ENCODE measurements at places on chromosomes 2 and 18. TPM values are rescaled to one million over a fixed set of nuclear protein-coding genes. Genes with fewer than 3 reads are reported as not detected.

GALNT13 gene
- 4.0 TPM for total RNA-seq

HOXD9 gene
- total RNA-seq = 4.4 TPM

EFEMP1 gene
- 0.06 TPM for total RNA-seq

PLGLB2 gene
- 0.40 TPM for total RNA-seq

BOK gene
- 7.3 TPM for total RNA-seq

IL37 gene
- 0.22 TPM for total RNA-seq

WDR12 gene
- 94.0 TPM for total RNA-seq

MC5R gene
- total RNA-seq = not detected

ATRAID gene
- 172 TPM for total RNA-seq

DNA sequence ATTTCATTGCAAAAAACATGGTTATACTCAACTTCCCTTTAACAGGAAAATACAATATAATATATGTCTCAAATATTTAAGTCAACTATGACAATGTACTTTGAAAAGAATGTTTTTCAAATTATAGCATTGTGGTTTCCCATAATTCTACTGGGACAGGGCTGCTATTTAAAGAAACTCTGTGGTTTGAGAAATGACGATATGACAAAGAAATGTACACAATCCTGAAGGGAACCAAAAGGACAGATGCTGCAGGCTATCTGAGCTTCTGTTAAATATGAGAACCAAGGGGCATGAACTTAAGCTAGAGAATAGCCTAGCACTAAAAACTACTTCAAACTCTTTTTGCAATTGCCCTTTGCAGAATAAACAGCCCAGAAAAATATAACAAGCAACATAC is 415.9 kb downstream of the GRB14 start:
- no peaks in the 10 kb centered on the region for H3K27me3 ChIP-seq
- no peaks in the 10 kb centered on the region for H3K36me3 ChIP-seq
- peaks cover 18% of the 10 kb centered on the region for H3K4me1 ChIP-seq
- no peak overlapping the region for H3K4me3 ChIP-seq
- DNase-seq = peak; percentile 26

GRCh38 chr2:6164986-6165747 is 473.0 kb downstream of the SOX11 start:
- H3K27ac ChIP-seq = no peak overlapping the region
- H3K4me1 ChIP-seq = no peaks in the 10 kb centered on the region
- DNase-seq = no peak
- H3K27me3 ChIP-seq = no peaks in the 10 kb centered on the region
- no peak overlapping the region for H3K4me3 ChIP-seq
- H3K36me3 ChIP-seq = no peaks in the 10 kb centered on the region

DNA sequence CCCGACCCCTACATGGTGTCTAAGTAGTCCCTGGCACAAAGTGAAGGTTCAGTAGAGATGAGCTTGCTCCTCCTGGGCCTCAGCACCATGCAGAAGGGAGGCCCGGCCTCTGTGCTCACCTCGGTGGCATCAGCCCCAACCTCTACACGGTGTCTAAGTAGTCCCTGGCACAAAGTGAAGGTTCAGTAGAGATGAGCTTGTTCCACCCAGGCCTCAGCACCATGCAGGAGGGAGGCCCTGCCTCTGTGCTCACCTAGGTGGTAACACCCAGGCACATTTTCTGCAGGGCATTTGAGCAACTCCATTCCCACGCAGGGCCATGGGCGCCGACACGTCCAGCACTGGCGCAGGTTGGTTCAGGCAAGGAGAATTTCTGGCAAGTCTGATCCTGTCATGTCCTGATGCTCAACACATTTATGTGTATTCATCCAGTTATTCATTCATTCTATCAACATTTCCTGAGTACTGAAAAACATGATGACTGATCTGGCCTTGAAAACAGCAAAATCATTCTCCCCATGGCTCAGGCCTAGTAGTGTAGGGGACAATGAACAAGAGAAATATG is 408.2 kb upstream of the MYT1L start:
- H3K27me3 ChIP-seq = peaks cover 4% of the 10 kb centered on the region
- no peak for DNase-seq

DNA sequence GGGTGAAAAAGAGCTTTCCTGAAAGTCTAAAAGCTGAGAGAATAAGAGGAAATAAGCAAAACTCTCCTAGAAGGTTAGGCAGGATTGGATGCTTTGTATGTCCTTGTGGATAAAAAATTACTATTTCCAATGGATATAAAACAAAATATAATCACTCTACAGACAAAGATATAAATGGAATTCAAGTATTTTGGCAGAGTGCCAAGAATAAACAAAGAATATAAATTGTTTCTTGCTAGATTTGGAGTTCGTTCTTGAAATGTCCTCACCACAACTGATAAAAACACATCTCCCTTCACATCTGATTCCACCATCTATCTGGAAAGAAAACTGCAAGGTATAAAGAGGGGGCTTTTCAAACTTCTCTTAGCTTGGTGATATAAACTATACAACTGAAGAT is 13.3 kb downstream of the SULT1C3 start:
- no peaks in the 10 kb centered on the region for H3K4me1 ChIP-seq
- no peaks in the 10 kb centered on the region for H3K36me3 ChIP-seq
- H3K27me3 ChIP-seq = no peaks in the 10 kb centered on the region
- H3K4me3 ChIP-seq = no peak overlapping the region
- H3K27ac ChIP-seq = no peak overlapping the region

- no peaks in the 10 kb centered on the region for H3K27me3 ChIP-seq
- H3K4me3 ChIP-seq = no peak overlapping the region
- H3K4me1 ChIP-seq = no peaks in the 10 kb centered on the region
- DNase-seq = no peak
- H3K27ac ChIP-seq = no peak overlapping the region
Observed at GRCh38 chr2:54088191-54088634, 27.2 kb upstream of the ACYP2 start.

GRCh38 chr2:120992791-120993555 is 257.3 kb downstream of the GLI2 start:
- H3K27ac ChIP-seq = no peak overlapping the region
- DNase-seq = peak; percentile 47
- no peaks in the 10 kb centered on the region for H3K27me3 ChIP-seq
- no peak overlapping the region for H3K4me3 ChIP-seq
- peaks cover 14% of the 10 kb centered on the region for H3K4me1 ChIP-seq
- peaks cover 18% of the 10 kb centered on the region for H3K36me3 ChIP-seq

- H3K27ac ChIP-seq = no peak overlapping the region
- H3K27me3 ChIP-seq = no peaks in the 10 kb centered on the region
Observed at GRCh38 chr18:43420950-43421349, 143.7 kb upstream of the SYT4 start.

DNA sequence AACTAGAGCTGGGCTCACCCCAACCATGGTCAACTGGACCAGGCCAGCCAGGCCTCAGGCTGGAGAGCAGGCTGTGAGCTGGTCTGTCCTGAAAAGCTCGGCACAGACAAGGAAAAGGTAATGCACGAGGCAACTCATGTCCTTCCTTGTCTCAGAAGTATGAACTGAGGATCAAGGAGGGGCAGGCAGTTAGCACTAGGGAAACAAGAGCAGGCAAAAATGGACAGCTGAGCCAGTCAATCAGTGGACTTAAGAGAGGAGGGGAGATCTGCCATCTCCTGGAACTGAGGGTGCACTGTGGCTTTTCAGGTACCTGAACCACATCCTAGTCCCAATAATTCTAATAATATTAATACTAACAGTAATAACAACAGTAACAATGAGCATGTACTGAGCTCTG is 20.6 kb upstream of the WIPF1 start:
- no peaks in the 10 kb centered on the region for H3K27me3 ChIP-seq
- no peak overlapping the region for H3K4me3 ChIP-seq
- H3K4me1 ChIP-seq = no peaks in the 10 kb centered on the region
- DNase-seq = peak; percentile 45

DNA sequence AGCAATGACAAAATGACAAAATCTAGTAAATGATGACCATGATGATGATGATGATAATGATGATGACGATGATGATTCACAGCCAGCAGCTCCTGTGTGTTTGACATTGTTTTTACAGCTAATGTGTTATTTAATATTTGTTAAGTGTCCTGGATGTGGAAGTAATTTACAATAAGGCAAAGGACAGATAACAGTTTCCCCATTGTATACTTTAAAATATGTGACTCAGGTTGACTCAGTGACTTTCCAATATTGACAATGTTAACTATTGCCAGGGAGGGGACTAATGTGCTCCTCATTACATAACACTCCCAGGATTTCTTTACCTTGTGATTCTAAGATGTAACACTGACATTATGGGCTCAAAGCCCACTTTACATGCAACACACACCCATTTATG is 602.2 kb downstream of the FBXO15 start:
- no peak for DNase-seq
- no peaks in the 10 kb centered on the region for H3K36me3 ChIP-seq
- H3K27me3 ChIP-seq = no peaks in the 10 kb centered on the region
- no peaks in the 10 kb centered on the region for H3K4me1 ChIP-seq

DNA sequence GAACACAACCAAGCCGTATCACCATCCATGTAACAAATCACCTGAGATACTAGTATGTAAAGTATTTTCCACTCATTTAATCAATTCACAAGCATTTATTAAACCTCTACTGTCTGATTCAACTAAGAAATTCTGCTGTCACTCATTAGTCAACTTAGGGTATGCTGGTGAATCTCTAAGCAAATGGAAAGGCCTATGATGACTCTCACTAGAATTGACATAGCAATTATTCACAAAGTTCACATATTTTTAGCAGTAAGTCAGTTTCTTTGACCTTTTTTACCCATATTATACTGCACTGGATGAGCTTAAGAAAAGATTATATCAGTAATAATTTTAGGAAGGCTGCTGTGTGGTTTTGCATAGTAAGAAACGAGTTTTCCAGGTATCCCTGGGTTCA is 130.1 kb downstream of the SLC8A1 start:
- peaks cover 6% of the 10 kb centered on the region for H3K4me1 ChIP-seq
- no peak for DNase-seq
- no peaks in the 10 kb centered on the region for H3K27me3 ChIP-seq
- no peak overlapping the region for H3K4me3 ChIP-seq

- no peak overlapping the region for H3K4me3 ChIP-seq
- no peaks in the 10 kb centered on the region for H3K4me1 ChIP-seq
- H3K27me3 ChIP-seq = no peaks in the 10 kb centered on the region
- no peaks in the 10 kb centered on the region for H3K36me3 ChIP-seq
Observed at GRCh38 chr2:100262555-100263320, 59.6 kb downstream of the LONRF2 start.

- H3K4me1 ChIP-seq = no peaks in the 10 kb centered on the region
- H3K27ac ChIP-seq = no peak overlapping the region
- H3K4me3 ChIP-seq = no peak overlapping the region
Observed at GRCh38 chr2:64924170-64924934, 64.8 kb upstream of the SLC1A4 start.

GRCh38 chr18:35998967-35999366 is 26.5 kb downstream of the RMP24 start:
- no peak overlapping the region for H3K4me3 ChIP-seq
- DNase-seq = no peak
- no peak overlapping the region for H3K27ac ChIP-seq
- H3K36me3 ChIP-seq = no peaks in the 10 kb centered on the region
- H3K4me1 ChIP-seq = no peaks in the 10 kb centered on the region
- no peaks in the 10 kb centered on the region for H3K27me3 ChIP-seq

DNA sequence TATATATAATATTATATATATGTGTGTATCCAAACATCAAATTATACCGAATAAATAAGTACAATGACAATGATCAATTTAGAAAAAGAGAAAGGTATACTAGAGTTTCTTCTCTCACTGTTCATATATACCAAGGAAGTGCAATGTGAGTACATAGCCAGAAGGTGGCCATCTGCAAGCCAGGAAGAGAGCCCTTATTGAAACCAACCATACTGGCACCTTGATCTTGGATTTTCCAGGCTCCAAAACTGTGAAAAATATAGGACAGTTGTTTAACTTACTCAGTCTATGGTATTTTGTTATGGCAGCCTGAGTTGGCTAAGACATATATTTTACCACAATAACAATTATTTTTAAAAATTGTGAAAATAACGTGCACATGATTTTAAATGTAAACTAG is 1490.2 kb upstream of the SLC39A10 start:
- no peak overlapping the region for H3K4me3 ChIP-seq
- H3K27ac ChIP-seq = no peak overlapping the region
- peaks cover 6% of the 10 kb centered on the region for H3K27me3 ChIP-seq
- DNase-seq = peak; percentile 78
- H3K36me3 ChIP-seq = no peaks in the 10 kb centered on the region

- no peak for DNase-seq
- H3K36me3 ChIP-seq = no peaks in the 10 kb centered on the region
- no peak overlapping the region for H3K27ac ChIP-seq
- no peak overlapping the region for H3K4me3 ChIP-seq
Observed at GRCh38 chr2:157085522-157085921, 172.0 kb upstream of the GALNT5 start.

GRCh38 chr2:96950381-96951124 is 35.8 kb downstream of the FAM178B start:
- H3K4me1 ChIP-seq = no peaks in the 10 kb centered on the region
- no peak overlapping the region for H3K4me3 ChIP-seq
- H3K36me3 ChIP-seq = no peaks in the 10 kb centered on the region

- peaks cover 22% of the 10 kb centered on the region for H3K36me3 ChIP-seq
- H3K27me3 ChIP-seq = no peaks in the 10 kb centered on the region
- H3K4me1 ChIP-seq = peaks cover 4% of the 10 kb centered on the region
- no peak for DNase-seq
- H3K27ac ChIP-seq = no peak overlapping the region
- H3K4me3 ChIP-seq = no peak overlapping the region
Observed at GRCh38 chr2:106115665-106116064, 78.4 kb downstream of the UXS1 start.

All from SJCRH30 (cell line).